ENCODE measurements at places on chromosomes 4 and X.

DNA sequence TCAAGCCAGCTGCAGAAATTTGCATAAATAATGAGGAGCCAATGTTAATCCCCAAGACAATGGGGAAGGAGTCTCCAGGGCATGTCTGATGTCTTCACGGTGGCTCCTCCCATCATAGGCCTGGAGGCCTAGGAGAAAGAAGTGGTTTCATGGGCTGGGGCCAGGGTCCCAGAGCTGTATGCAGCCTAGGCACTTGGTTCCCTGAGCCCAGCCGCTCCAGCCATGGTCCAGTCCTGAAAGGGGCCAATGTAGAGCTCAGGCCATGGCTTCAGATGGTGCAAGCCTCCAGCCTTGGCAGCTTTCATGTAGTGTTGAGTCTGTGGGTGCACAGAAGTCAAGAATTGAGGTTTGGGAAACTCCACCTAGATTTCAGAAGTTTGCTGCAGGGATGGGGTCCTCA is 628.2 kb upstream of the GRIA3 start:
- DNase-seq, result no peak

DNA sequence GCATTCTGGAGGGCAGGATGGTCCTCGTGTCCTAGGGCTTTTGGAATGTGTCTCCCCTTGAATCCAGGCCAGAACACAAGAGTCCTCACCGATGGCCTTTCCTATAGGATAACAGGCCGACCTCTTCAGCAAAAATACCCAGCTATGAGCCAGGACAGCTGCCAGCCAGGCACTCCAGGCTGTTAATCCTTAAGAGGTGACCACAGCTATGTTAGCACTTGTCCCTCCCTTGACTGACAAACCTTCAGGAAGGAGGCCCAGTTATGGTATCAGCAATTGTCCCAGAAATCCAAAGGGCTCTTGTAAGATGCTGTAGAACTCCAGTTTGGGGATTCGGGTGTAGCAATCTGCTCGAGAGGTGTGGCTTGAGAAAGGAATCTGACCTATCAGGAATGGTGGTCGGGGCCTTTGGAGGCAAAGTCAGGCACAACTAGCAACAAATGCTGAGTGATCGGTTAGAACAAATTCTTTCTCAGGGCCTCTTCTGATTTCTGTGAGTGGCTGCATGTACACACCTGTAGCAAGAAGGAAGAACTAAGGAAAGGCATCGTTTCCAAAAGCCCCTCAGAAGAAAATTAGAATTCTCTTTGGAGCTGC is 54.6 kb downstream of the PTCHD1 start:
- no peak for DNase-seq

GRCh38 chr4:185275501-185275900 is 66.1 kb downstream of the SNX25 start:
- no peak for DNase-seq

GRCh38 chr4:6681191-6681590 is 12.5 kb upstream of the S100P start:
- no peak for DNase-seq

GRCh38 chr4:73070074-73070390 is 516 bp upstream of the COX18 start:
- DNase-seq, result no peak

DNA sequence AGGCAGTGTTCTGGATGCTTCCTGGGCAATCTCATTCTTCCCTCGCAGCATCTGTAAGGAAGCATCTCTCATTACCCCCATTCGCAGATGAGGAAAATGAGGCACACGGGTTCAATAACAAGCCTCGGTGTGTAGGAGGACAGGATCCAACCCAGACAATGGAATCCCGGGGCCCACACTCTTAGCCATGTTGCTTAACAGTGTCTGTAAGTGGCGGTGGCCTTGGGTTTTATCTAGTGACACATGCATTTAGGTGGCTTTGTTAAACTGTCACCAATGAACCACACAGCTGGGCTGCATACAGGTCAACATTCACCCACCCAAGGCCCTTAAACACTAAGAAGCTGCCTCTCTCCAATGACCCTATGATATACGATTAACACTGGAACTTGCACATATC is 22.6 kb downstream of the RELL1 start:
- DNase-seq, result no peak

DNA sequence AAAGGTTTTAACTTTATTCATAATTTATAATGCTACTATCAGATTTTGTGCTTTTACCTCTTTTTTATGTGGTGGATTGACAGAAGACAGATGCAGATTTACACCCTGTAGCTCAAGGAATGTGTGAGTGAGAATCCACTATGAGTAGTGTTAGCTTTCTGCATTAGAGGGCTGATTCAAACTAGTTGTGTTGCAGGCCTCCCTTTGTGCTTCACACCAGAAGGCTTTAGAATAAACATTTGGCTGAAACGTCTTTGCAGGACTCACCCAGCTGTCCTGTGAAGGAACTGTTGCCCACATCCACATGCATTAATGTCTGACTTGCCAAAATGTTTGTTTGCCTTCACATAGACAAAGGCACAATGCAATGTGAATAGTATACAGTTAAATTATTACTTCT is 127.0 kb downstream of the PCDH7 start:
- DNase-seq, result no peak

GRCh38 chrX:153476666-153477363 is 6.4 kb upstream of the HAUS7 start:
- DNase-seq, result no peak

GRCh38 chrX:31820430-31821210 is 748.8 kb upstream of the FTHL17 start:
- no peak for DNase-seq

- no peak for DNase-seq
Observed at GRCh38 chr4:13829457-13829856, 201.9 kb upstream of the BOD1L1 start.

GRCh38 chr4:7351014-7351413 is 83.7 kb downstream of the PSAPL1 start:
- no peak for DNase-seq

DNA sequence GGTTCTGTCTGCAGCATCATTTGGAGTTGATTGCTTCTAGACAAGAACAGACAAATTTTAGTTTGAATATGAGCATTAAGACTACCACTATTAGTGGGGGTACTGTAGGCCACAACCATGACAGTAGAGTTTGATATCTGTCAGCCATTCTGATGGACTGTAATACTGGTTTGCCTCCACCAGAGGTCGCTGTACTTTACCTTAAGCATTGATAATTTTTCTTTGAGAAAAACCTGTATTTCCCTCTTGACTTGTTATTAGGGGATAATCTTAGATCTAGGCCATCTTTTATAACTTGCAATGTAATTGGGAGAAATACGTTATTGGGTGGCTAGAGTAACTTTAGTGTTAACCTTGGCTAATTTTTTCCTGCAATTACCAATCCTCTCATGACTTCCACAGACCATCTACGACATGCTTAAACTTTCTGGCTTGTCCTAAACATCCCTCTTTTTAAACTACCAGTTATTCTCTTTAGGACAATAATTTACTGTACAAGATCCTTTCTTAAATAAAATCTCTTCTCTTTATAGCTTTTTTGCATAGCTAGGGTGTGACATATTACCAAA is 562.4 kb downstream of the MAGEB5 start:
- DNase-seq, result no peak

DNA sequence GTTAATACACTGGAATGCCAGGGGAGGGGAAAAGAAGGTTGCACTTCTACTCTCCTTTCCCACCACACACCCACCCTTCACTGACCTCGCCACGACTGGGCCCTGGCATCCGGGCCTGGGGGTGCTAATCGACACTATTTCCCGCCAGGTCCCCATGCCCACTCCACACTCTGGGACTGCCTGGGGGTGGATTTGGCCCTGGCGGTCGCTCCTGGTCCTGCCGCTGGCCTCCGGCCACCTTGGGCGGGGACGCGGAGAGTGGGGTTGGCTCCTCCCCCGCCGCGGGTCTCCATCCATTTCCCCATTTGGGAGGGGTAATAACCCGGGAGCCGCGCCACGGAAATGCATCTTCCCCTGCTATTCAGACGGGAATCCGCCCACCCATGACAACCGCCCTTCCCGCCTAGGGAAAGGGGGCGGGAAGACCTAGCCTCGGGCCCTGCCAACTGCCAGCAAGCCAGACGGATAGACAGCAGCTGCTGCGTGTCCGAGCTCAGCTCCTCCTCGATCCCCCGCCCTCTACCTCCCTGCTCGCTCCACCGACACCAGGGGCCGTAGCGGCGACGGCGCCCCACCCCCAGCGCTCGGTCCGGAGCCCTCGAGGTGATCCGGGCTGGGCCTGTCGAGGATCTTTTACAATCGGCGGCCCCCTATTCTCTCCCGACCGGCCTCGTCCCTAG is 78.1 kb downstream of the RLIM start:
- no peak for DNase-seq

- DNase-seq, result no peak
Observed at GRCh38 chr4:157977086-157977485, 195.7 kb downstream of the GASK1B start.

DNA sequence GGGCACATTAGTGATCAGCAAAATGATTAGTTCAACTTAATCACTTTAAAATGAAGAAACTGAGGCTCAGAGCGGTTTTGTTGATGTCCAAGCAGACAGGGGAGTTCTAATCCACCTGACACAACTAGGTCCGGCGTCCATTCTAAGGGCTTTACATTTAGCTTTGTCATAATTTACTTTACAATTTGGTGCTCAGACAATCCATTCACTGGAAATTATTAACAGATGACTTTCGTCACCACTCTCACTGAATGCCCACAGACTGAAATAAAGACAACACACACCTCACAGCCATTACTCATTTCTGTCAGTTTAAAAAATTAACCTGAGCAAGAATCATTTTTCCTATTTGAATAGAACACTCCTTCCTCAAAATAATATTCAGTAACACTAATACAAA is 10.8 kb downstream of the NR3C2 start:
- no peak for DNase-seq

DNA sequence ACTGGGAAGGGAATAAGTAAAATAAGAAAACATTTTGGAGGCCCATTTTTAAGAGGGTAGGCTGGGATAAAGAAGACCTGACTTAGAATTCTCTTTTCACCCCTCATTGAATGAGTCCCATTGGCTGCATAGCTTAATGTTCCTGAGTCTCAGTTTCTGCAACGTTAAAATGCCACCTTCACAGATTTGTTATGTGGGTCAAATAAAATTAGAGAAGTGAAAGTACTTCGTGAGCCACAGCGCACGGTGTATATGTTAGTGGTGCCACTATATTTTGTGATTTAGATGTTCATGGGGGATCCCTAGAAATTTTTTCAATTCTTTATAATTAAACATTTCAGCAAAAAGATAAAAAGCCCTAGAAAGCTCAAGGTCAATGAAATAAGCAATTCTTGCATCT is 109.2 kb upstream of the HS3ST1 start:
- DNase-seq, result no peak

- DNase-seq, result no peak
Observed at GRCh38 chrX:25536307-25536970, 520.7 kb upstream of the ARX start.

GRCh38 chrX:55815546-55815945 is 98.0 kb downstream of the RRAGB start:
- no peak for DNase-seq

GRCh38 chr4:181897935-181898334 is 345.3 kb upstream of the TENM3 start:
- no peak for DNase-seq

DNA sequence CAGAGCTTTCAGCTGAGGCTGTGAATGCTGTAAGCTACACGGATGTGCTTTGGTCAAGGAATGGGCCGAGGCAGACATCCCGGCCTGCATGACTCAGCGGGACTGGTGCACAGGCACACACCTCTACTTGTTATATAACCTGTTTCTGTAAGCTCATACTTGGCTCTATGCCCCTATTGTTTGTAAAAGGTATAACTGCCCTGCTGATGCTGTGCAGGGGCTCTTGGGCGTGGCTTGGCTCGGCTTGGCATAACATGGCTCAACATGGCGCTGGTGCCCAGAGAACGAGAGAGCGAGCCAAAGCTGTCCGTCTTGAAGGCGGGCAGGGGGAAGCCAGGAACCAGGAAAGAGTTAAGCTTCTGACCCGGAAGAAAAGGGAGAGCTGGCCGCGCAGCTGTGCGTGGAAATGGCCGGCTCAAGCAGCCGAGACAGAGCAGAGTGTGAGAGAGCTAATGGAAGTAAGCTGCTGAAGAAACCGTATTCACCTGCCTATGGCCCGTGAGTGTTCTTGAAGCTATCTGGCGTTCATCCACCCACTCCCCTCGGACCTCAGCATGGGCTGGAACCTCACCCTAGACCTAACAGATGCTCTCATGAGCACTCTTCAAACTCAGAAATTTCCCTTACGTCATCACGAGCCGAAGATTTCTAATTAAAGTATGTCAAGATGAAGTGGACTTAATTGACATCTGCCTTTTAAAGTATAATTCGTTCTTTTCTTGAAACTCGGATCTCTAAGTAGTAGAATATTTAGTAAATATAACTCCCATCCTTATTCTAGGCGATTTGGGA is 286.3 kb upstream of the AGA start:
- DNase-seq, result no peak

DNA sequence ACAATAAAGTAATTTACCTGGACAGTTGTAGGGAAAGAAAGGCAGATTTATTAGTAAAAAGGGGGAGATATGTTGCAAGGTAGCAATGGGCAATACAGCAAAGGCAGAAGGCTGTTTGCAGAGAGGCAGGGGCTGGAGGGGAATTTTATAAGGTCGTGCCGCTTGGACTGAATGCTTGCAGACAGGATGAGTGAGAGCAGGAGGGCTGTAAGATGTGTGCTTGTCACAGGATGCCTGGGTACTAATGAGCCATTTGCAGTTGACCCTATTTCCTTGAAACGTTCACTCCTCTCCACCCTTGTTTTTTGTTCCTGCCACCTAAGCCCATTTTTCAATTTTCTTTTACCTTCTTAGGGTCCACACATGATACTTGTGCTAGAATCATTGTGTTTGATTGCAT is 214.7 kb downstream of the TRAM1L1 start:
- DNase-seq, result no peak

DNA sequence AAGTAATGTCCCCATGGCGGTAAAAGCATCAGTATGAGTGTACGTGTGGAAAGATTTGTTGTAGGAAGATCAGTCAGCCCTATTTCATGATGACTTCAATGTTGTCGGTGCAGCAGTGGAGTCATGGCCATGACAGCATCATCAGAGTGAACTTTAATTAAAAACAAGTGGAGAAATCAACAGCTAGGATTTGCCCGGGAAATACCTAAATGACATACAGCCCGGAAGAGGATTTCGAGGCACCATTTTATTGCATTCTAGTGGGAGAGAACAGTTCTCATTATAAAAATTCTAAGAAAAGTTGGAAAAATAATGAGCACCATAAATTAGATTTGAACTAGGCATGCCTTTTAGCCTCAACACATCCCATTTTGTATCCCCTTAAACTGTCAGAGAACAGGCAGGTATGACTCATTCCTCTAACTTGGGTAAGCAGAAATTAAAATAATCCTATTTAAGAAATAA is 170.1 kb downstream of the SHROOM3 start:
- DNase-seq, result no peak

- no peak for DNase-seq
Observed at GRCh38 chr4:127209580-127210095, 423.1 kb upstream of the INTU start.

Measured in amygdala (tissue), 56 donors.